ENCODE measurements at places on chromosomes 6 and 20.

GRCh38 chr6:45411959-45412358 lies 34.2 kb upstream of the SUPT3H start:
- no peak for DNase-seq

DNA sequence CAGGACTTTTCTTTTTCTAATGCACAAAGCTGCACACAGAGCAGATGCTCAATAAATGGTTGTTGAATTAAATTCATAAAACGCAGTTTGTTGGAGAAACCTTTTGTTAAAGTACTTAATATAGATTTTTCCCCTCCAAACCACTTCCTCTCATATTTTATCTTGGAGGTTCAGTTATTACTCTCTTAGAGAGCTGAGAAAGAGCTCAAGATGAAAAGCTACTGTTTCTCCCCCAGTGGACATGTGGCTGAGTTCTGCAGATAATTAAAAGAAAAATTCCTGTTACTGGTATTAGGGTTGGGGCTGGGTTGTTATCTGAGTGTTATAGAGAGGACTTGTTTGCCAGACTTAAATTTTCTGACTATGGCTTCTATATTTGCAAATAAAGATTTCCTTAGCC lies 294.0 kb downstream of the TBC1D7 start:
- no peak for DNase-seq

DNA sequence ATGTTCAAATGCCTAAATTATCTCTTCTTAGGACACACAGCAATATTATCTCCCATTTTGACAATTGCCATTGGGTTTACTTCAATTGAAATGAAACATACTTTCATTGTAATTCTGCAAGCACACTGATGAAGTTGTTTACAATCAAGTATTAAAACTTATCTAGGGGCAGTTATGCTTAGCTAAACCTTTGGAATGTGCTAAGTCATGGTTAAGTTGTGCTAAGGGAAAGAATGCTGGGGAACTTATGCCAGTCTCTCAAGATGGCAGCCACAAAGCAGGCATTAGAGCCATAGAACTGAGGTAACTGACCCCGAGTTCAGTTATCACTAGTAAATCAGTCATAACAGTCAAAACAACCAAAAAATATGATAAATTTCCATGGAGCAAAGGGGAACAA lies 59.1 kb upstream of the NT5E start:
- no peak for DNase-seq

- DNase-seq: no peak
These were observed 36.9 kb upstream of the SYNCRIP start for GRCh38 chr6:85679445-85680123.

Measured in NCI-H2171 treated with DMSO at 0.1 percent for 48 hours (cell line).